ENCODE measurements at places on chromosomes 16 and 17. TPM values are rescaled to one million over a fixed set of nuclear protein-coding genes. Genes with fewer than 3 reads are reported as not detected.

PDPK1 gene
- polyA plus RNA-seq = 36.5 TPM

PIRT gene
- polyA plus RNA-seq = 0.22 TPM

- no peak overlapping the region for H3K27ac ChIP-seq
- H3K36me3 ChIP-seq = no peaks in the 10 kb centered on the region
Measured at GRCh38 chr17:45384047-45384788, 48.5 kb downstream of the ARHGAP27 start.

DNA sequence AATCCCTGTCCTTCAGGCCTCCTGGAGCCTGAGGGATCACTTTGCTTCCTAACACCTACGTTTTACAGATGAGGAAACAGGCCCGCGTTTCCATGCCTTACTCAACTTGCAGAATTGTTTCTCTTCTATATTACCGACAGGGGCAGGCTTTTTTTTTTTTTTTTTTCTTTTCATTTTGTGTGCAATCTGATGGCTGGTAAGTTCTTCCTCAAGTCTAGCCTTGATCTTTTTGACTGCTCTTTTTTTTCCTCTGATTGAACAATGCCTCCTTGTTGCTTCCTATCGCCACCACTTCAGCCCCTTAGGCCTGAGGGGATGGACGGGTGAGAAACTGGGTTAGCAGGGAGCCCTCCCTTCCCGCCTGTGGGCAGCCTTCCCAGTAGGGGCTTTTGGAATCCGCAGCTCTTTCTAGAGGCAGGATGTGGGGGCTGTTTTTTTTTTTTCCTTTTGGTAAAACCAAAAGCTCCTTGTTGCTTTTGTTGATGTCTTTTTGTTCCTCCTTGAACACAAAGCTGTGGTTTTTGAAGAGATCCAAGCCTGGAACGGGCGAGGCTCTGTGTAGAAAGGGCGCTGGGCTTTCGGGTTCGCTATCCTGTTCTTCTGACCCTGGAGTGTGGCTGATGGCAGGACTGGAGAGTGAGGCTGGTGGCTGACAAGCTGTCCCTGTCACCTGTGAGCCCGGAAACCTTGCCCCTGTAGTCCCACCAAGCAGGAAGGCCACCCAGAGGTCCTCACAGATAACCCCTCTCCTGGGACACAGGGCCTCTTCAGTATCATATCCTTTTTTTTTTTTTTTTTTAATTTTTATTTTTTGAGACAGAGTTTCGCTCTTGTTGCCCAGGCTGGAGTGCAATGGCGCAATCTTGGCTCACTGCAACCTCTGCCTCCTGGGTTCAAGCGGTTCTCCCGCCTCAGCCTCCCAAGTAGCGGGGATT, 14.0 kb downstream of the LASP1 start:
- H3K4me3 ChIP-seq = no peak overlapping the region
- H3K36me3 ChIP-seq = peaks cover 73% of the 10 kb centered on the region
- H3K4me1 ChIP-seq = peaks cover 57% of the 10 kb centered on the region
- H3K27ac ChIP-seq = peak overlapping the region; percentile 53

DNA sequence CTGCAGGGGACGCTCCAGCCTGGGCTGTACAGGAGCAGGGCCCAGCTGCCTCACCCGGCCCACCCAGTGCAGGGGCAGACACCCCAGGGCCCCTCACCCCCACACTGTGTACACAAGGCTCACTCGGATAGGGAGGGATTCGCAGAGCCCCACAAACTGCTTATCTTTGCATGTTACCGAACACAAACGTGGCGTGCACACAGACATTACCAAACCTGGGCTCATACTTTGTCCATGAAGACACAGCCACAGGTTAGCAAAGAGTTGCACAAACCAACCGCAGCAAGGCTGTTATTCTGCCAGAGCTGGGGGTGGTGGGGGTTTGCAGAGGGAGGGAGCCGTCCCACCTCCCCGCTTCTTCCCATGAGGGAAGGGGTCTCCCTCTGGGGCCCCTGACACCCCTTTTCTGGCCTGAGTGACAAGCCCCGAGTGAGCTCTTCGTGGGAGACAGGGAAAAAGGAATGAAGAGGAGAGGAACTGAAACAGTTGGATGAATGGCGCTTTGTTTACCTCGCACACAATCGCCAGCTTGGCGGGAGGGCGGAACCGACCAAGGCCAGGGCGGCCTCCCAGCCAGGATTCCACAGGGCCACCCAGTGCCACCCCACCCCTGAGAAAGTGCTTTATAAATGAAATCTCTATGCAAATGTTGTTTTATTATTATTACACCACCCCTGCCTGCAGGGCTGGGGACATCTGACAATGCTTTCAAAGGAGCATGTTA, 434 bp upstream of the CPSF4L start:
- peak overlapping the region; percentile 5 for H3K27ac ChIP-seq
- peak; percentile 72 for DNase-seq
- no peak overlapping the region for H3K4me3 ChIP-seq
- no peaks in the 10 kb centered on the region for H3K36me3 ChIP-seq

GRCh38 chr16:84547546-84548061, 43.1 kb upstream of the MEAK7 start:
- no peak overlapping the region for H3K27ac ChIP-seq
- H3K27me3 ChIP-seq = peaks cover 19% of the 10 kb centered on the region
- H3K4me3 ChIP-seq = no peak overlapping the region
- peaks cover 8% of the 10 kb centered on the region for H3K4me1 ChIP-seq
- no peak for DNase-seq
- H3K36me3 ChIP-seq = no peaks in the 10 kb centered on the region

DNA sequence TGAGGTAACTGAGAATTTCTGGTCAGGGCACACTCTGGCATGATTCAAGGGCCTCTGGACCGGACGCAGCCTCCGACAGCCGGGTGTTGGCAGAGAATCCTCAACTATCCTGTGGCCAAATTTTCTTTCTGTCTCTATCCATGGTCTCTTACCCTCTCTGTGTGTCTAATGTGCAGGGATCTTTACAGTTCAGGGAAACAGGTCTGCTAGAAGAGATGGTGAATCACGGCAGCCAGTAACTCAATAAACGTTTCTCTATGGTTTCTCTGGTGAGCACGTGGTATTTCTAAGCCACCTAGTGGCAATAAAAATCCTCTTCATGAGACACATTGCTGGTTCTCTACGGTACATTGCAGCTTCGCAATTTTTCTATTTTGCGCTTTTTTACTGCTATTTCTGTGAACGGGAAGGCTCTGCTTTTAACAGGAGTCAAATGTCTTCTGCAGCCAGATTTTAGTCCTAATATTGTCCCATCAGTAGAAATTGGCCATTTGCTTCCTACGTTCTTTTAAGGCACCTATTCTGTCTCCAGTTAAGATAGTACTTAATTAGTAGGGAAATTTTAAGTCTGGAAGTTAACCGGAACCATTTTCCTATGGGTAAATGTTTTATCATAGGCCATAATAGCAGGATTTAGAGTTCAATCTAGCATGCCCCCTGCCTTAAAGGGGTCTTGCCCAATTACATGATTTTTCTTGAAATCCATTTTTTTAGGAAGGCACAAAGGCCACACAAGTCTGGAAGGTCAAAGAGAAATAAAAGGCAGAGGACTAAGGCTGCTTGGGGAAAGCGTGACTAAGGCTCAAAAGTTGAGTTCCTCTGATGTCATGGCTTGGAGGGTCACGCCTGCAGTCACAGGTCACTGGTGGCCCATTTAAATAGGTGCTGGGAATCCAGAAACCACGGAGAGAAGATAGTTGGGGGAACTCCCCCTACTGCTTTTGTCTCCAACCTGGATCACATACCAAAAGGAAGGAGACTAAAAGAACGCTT, 31.5 kb downstream of the QPRT start:
- DNase-seq = peak; percentile 46
- H3K27me3 ChIP-seq = no peaks in the 10 kb centered on the region
- H3K27ac ChIP-seq = no peak overlapping the region
- H3K4me3 ChIP-seq = no peak overlapping the region
